ENCODE measurements at places on chromosomes 1 and 21.

DNA sequence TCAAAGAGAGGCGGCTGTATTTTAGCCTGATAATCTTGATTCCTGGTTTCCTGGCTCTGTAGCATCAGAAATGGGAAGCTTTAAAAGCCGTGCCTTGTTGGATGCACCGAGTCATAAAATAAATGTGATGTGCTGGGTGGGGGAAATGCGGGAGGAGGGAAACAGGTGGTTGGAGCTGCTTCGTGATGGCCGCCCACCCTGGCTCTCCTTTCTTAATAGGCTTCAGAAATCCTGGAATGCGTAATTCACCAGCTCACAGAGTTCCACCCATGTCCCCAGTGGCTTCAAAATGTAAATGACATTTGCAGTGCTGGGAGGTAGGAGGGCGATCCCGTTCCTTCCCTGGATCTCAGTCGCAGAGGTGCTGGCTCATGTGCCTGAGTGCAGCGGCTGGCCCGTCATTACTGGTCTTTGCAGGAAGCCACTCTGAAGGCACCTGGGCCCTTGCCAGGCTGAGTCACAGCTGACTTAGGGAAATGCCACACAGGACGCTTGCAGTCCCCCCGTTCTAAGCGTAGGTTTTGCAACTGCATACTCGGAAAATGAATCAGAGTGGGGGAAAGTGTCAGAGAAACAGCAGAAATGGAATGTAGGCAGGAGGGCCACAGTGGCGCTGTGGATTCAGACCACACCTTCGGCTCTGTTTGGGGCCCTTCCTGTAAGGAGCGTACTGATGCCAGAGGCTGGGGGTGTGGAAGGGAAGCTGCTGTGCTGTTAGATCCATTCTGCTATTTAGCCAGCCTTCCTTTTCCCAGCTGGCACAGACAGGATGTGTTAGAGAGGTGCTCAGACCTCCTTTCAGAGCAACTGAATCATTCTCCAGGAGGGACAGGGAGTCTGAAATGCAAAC is 37.6 kb downstream of the GALNT2 start:
- peak; percentile 100 for DNase-seq

DNA sequence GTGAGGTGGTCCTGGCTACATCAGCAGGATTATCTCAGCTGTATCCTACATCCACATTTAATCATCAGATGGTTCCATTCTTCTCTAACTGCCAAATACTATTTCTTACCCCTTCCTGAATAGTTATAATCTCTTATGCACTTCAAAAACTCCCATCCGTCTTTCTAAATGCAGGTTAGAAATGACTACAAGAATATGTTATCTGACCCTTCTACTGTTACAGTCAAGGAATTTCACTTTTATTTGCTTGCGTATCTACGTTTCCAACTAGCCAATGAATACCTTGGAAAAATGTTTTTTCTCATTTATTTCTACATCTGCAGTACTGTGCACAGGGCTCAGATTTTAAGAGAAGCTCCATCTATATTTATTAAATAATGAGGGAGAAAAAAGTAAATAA is 709.9 kb downstream of the KCNT2 start:
- DNase-seq: no peak

DNA sequence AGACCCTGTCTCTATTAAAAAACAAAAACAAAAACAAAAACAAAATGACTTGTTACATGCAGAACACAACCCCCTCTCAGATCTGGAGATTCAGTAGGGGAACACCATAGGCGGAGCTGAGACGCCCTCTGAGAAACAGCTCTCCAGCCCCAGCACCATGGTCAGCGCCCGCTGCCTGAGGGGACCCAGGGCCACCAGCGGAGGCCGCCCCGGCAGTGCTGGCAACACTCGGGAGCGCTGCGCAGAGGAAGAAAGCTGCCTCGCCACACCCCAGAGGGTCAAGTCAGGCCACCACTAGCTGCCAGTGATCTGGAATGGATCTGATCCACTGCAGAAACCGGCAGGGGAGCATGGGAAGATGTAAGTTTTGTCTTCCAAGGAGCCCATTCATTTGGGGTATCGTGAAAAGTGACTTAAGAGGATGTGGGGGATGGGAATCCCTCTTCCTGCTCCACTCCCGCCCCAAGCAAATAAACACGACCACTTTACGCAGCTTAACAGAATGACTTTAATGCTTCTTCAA is 3.1 kb downstream of the ACTA1 start:
- DNase-seq: no peak

DNA sequence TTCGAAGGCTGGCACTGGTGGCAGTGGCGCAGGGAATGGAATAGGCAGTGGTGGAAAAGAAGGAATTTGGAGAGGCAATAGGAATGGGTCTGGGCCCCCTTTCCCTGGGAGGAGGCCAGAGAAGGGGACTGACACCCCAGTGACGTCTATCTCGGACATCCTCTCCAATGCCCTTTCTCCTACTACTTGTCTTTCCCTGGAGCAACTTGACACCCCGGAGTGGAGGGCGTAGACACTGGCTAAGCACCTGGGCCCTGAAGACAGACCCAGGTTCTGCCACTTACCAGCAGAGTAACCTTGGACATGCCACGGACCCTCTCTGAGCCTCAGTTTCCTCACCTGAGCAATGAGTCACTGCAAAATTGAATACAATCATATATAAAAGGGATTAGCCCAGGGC is 86.8 kb downstream of the CAMK2N1 start:
- no peak for DNase-seq

- DNase-seq: peak; percentile 40
Observed at GRCh38 chr1:82377201-82377884, 576.6 kb downstream of the ADGRL2 start.

- DNase-seq: peak; percentile 94
Observed at GRCh38 chr1:115189814-115190539, 100.7 kb upstream of the TSPAN2 start.

DNA sequence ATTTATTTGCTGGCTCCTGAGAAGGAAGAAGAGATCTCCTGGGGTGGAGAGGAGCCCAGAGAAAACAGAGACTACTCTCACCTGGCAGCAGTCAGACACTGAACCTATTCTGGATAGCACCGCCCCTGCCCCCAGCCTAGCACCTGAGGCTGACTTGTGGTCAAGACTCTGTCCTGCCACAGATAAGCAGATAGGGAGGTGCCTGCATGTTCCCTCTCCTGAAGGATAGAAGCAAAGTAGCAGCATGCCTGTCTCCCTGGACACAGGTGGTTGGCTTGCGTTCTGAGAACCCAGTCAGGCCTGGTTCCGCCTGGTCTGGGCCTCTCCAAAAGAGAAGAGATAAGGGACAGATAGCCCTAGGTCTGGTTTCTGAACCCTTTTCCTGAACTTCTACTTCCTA is 1.3 kb upstream of the EFNA3 start:
- no peak for DNase-seq

GRCh38 chr1:34479731-34480130 is 275.1 kb upstream of the GJB5 start:
- no peak for DNase-seq

DNA sequence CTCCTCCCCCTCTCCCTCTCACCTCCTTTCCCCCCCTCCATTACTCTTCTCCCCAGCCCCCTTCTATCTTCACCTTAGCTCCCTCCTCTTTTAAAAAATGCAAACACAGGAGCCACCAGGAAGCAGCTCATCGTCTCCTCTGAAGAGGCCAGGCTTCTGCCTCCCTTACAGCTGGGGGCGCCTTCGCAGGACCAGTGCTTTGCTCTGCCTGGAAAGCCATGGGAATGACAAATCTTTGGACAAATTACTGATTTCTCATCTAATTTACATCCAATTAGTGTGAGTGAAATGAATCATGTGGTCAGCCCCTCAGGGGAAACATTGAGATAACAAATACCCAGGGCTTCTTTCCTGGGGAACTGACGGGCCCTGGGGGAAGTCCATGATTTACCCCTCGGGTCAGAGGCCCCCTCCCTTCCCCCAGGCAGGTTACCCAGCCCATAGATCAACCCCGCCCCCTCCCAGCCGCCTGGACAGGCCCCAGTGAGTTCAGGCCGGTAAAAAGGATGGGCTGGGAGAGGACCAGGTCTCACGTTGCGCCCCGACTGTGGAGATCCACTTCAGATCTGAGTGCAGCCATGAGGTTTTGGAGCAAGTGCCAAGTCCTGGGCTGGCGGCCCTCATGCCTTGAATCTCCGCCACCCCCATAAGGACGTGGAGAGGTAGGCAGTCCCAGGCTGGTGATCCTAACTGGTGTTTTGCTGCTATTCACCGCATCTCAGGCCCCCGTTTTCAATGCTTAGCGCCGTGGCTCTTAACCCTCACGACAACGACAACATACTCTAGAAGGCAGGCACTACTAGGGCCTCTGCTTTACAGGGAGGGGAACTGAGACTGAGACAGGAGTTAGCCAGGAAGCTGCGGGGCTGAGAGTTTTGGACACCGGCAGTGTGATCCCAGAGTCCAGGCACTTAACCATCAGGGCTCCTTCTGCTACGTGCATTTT is 300.8 kb downstream of the RRAGC start:
- no peak for DNase-seq

GRCh38 chr1:226787638-226788037 is 48.6 kb upstream of the ITPKB start:
- no peak for DNase-seq

DNA sequence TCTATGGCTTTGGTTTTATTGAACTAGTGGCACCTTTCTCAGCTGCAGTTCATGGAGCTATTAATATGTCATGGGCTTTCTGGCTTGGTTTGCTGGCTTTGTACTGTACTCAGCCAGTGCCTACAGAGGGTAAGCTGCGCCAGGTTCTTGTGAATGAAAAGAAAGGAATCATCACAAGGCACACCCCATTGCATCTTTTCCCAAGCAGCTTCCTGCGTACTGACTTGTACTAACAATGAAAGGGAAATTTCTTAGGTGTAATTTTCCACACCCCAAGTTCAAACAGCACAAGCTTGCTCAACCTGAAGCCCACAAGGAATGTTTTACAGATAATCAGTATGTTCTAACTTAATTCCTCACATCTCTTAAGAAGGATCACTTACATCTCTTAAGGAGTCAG is 78.0 kb upstream of the TNFSF18 start:
- no peak for DNase-seq

GRCh38 chr1:180893614-180894013 is 19.1 kb upstream of the KIAA1614 start:
- no peak for DNase-seq

GRCh38 chr1:65323246-65323645 is 13.9 kb downstream of the DNAJC6 start:
- DNase-seq: no peak

DNA sequence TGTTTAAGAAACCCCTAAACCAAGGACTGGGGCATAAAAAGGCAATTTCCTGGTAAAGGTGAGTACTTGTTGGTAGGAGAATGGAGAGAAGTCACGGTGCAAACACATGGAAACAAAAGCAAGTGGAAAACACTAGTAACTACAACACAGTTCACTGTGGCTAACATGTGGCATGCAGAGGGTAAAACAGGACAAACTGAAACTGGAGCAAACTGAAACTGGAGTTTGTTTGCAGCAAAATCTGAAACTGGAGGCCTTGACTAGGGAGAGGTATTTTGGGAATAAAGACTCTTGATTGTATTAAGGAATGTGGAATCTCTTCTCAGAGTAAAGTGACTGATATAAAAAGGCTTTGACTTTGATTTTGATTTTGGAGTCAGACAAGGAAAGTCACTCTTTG is 376.3 kb upstream of the PRMT6 start:
- no peak for DNase-seq

DNA sequence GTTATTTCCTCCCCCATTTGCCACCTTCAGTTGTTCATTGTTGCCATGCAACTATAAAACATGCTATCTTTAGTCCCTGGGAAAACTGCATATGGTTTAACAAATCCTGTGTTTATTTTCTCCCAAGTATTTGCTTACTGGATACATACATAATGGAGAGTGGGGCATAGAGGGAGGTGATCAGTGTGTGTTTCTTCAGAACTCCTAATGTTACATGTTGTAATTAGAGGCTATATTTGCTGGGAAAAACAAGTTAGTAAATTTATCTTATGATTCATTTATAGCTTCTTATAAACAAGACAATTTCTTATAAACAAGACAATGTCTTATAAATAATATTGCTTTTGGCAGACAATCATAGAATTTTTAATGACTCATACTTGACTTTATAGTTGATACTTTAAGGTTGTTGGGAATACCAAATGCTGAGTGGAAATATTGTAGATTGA is 7.3 kb upstream of the GIPC2 start:
- no peak for DNase-seq

DNA sequence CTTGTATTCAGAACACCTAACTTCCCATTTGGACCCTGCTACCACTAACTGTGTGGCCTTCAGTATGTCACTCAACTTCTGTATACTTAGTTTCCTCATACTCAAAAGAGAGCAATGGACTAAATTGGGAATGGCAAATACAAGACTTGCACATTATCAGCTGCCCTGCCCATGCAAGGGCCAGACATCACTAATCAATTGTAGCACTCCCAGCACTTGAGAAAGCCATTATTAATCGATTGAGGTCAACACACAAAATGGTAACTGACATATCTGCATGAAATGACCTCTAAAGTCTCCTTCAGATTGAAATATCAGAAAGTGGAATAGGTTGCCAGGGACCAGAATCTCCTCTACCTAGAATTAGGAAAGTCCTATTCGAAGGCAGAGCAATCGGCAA is 59.2 kb downstream of the MT1HL1 start:
- no peak for DNase-seq

DNA sequence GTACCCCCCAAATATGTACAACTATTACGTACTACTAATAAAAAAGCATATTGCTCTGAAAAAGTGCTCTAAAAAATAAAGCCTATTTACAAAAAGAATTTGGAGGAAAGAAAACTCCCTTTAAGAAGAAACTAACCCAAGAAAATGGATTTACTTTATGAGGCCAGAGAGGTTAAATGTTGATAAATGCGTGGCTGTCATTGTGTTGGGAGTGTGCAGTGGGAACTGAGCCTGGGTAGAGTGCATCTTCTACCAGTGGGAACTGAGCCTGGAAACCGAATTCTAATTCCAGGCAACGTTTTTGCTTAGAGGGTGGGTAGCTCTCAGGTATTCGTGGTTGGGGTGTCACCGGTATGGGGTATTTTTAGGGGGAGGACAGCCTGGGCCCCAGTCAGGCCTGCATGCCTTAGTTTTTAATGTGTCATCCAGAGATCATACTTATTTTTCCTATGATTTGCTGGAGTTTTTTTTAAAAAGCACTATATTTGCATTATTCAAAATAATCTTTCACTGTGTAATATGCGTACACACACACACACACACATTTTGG is 24.1 kb upstream of the RNF187 start:
- DNase-seq: no peak

DNA sequence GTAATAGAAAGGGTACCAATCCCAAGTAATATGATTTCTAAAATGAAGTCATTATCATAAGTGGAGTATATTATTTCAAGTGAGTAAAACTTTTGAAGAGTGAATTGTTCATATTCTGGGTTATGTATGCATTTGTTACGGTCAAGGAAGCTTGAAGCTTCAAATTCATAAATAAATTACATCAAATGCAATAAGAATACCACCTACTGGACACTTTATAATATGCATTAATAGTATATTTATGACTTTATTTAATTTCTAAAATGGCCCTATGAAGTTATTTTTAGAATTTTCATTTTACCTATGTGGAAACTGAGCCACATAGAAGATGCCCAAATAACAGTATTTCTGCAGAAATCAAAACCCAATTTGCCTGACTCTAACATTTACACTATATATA is 260.6 kb downstream of the SMYD3 start:
- no peak for DNase-seq

Data from A172 (cell line).